NCI-H1436 treated with DMSO at 0.1 percent for 48 hours (cell line): ENCODE measurements at places on chromosomes 11 and 22.
A peak's percentile ranks its signal among the peaks of the same experiment; 100 is the strongest.

DNA sequence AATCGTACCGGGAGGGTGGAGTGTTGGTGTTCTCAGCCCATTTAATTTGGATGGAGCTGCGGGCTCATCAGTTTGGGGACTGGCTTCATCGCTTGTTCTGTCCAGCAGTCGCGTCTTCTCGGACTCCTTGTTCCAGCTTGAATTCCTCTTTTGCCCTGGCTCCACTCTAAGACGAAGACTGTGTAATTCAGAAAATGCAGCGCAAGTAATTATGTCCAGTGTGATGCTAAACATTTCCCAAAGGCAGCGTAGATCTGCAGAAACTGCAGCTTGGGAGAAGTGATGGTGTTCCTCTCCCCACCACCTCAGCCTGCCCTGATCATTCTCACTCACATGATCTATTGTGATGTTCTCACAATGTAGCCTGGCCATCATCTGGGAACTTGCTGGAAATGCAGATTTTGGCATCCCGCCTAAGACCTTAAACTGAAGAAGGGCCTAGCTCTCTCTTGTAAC, 666 bp downstream of the SLC25A18 start:
- DNase-seq: no peak

DNA sequence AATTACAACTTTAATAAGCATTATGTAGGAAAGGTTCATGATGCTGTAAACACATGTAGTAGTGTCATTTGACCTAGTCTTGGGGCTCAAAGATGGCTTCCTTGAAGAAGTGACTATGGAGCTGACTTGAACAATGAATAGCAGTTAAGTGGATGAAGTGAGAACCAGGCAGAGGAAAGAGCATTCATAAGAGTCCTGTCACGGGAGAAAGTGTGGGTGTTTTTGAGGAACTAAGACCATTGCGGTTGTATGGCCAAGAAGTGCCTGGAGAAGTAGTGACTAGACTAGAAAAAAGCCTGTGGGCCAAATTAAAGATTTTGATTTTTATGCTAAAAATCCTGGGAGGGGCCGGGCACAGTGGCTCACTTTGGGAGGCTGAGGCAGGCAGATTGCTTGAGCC, 7.2 kb upstream of the IL18BP start:
- no peak for DNase-seq

DNA sequence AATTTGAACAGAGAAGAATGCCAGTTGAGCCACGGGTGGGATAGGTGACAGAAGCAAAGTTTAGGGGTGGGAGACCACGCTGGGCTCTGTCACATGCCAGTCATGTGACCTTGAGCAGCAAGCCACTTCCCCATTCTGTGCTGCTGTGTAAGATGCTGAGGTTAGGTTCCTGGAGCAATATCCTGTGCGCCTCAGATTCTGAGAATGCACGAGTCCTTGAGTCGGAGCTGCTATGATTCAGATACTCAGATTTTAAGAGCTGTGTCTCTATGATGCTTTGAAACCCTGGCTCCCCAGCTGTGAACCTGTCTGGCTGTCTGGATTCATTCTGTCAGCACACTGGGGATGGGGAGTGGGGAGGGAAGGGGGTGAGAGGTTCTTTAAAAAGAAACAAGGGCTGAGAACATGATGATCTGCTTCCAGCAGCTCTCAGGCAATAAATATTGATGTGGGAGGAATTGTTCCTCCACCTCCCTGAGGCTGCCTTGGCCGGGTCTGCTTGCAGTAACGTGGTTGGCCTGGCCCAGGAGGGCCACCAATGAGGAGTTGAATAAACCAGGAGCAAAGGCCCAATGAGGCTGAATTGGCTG, 24.0 kb downstream of the SLCO2B1 start:
- no peak for DNase-seq

GRCh38 chr22:19911540-19912270, 29.9 kb upstream of the COMT start:
- no peak for DNase-seq

DNA sequence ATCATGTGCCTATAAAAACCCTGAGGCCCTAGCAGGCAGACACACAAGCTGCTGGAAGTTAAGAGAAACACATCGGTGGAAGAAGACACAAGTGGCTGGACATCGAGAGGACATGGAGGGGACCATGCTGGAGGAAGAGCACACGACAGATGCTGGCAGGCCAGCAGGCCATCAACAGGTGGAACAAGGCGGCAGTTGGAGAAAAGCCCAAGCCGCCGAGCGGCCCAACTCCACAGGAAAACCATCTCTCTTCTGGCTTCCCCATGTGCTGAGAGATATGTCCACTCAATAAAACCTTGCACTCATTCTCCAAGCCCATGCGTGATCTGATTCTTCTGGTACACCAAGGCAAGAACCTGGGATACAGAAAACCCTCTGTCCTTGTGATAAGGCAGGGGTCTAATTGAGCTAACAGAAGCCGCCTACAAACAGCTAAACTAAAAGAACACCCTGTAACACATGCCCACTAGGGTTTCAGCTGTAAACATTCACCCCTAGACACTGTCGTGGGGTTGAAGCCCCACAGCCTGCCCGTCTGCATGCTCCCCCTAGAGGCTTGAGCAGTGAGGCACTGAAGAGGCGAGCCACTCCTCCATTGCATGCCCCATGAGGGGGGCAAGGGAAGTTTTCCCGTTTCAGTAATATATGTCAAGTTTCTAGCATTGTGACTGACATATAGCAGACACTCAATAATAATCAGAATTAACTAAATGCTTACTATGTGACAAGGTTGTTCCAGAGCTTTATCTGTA, 39.0 kb upstream of the MMP20 start:
- no peak for DNase-seq

DNA sequence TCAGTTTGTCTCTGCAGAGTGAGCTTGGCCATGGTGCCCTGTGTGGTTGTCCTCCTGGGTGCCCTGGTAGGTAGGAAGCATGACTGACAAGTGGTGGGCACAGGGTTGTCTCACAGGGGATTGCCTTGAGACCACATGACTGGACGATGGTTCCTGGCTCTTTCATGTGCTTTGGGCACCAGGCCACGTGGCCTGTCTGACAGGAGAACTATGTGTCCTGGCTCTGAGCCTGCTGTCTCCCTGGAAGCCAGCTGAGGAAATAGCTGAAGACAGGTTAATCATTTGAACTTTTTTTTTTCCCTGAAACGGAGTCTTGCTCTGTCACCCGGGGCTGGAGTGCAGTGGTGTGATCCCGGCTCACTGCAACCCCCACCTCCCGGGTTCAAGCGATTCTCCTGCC, 93.2 kb downstream of the LDLRAD3 start:
- DNase-seq: no peak

- no peak for DNase-seq
Observed at GRCh38 chr11:17894929-17895658, 117.8 kb downstream of the SERGEF start.

GRCh38 chr11:63705526-63705925, 24.2 kb downstream of the RTN3 start:
- DNase-seq: no peak

GRCh38 chr11:30917859-30918478, 331.8 kb upstream of the MPPED2 start:
- DNase-seq: no peak

DNA sequence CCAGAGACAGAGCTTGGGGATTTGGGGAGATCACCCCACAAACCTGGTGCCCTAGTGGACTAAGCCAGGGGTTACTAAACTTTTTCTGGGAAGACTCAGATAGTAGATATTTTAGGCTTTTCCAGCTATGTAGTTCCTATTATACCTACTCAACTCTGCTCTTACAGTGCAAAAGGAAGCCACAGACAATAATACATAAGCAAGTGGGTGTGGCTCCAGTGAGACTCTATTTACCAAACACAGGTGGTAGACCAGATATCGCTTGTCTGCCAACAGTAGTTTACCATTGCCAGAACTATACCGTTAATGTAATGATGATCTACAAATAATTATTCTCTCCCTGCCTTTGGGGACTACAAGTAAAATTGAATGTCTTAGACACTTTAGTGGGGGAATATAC, 6.9 kb downstream of the LDHC start:
- DNase-seq: no peak

GRCh38 chr11:115202900-115203552, 301.2 kb downstream of the CADM1 start:
- no peak for DNase-seq

DNA sequence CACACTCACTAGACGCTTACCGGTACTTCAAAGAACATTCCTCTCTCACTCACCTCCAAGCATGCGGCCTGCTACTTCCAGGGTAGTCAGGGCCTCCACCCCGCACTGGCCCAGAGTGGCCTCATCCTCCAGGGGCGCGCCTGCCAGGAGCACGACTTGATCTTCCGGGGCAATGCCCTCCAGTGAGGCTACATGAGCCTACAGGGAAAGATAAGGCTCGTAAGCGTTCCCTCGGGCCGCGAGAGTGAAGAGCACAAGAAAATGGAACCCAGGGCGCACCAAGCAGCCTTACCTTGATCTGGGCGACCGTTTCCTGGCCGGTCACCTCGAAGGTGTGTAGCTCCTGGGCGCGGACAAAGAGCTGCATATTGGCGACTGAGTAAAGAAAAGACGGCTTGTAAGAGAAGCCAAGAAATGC, 478 bp downstream of the FAU start:
- no peak for DNase-seq

DNA sequence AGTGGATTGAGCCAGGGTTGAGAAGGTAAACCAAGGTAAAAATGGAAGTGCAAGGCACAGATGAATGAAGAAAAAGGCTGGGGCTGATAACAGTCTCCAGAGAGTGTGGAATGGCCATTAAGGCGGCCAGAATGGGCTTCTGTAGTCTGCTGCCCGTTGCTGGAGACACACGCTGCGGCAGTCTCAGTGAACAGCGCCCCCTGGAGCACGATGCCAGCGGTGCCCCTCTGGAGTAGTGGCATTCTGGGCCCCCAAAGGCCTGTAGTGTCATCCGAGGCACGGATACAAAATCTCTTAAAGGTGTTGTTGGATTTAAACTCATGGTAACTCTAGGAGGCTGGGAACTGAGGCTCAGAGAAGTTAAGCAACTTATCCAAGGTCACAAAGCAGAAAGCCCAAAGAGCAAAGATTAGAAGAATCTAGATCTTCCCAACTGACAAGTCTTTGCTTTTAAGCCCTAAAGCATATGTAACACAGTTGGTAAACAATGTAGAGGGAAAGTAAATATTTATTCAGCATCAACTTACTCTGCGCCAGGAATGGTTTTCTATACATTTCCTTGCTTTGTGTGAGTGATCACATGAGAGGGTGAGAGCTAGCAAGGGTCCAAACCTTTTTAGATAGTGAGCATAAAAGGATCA, 18.2 kb downstream of the KCNJ1 start:
- DNase-seq: no peak

DNA sequence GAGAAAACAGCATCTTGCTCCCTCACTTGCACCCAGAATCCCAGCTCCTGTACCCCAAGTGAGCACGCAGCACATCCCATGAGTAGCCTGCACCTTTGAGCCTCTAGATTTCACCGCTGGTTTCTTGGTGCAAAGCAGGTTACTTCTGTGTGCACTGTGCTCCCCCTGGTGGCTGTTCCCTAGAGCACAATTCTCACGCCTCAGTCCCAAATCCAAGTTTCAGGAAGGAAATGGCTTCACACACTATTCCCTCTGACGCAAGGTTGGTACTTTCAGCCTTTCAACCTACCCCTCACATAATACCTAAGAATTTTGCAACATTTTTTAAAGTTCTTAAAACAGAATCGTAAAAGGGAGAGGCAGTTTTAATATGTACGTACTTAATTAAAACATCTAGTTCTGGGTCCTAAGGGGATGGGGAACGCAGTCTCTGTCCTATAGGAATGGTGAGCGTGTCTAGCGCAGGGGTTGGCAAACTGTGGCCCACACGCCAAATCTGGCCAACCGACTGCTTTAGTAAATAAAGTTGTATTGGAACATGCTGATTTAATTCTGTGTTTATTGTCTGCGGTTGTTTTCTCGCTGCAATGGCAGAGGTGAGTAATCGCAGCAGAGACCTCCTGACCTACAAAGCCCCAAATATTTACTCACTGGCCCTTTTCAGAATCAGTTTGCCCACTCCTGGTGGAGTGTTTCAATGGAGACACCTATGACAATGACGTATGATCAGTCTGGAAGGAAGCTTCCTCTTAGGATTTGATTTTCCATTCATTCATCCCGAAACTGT, 27.5 kb downstream of the DHCR7 start:
- peak; percentile 45 for DNase-seq

GRCh38 chr22:31857247-31857646, 87.1 kb upstream of the YWHAH start:
- DNase-seq: no peak

DNA sequence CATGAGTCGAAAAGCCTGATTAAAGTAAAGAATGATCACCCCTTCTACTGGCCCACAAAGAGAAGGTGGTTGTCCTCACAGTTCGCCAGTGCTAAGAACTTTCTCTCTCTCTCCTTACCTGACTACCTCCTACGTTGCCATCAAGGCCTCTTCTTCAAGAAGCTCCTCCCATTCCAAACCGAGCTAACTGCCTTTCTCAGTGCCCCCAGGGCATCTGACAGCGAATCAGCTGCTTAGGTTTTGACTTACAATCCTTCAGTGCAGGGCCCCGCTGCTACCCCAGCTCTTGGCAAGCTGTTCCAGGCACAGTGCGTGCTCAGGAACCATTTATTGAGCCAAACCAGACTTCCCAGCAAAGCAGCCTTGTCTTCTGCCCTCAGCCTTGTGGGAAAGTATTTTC, 5.8 kb downstream of the VSTM5 start:
- no peak for DNase-seq

DNA sequence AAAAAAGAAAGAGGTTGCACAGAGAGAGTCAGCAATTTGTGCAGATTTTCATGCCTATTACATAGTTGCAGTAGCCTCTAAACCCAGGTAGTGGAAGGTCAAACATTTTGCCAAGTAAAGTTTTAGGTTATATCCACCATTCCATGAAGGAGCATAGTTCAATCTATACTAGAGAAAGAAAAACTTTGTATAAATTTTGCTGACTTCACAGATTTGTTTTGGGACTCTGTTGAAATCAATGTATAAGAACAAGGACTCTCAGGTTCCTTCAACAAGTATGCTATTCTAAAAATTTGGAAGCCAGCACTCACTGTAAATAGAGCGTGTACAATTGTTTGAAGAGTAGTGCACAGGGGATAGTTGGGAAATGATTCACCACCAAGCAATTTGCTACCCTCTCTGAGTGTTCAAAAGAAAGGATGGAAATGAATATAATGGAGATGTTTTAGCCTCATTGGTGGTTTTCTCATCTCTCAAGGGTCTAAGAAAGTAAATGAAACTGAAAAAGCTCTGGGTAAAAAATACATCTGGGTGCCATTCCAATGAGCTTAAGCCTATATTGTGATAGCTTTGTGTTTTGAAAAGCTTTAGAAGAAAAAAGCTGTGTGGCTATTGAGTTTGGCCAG, 508.4 kb upstream of the LUZP2 start:
- DNase-seq: no peak

DNA sequence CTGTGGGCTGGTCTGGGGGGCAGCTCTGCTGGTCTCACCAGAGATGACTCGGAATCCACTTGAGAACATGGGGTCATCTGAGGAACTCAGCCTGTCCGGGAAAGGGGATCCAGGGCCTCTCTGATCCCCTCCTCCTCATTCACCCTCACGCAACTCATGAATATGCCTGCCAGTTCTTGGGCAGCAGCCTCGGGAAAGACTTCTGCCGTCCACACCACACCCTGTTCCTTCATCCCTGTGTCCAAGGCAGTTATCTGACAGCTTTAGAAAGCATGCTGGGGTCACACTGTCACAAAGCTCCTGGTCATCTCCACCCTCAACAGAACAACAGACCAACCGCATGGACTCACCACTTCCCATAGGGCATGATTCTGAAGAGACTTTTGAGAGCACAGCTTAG, 88.3 kb downstream of the AMOTL1 start:
- no peak for DNase-seq
